Esophagus (tissue), 2 donors: ENCODE measurements at places on chromosomes 5 and 9. TPM values are rescaled to one million over a fixed set of nuclear protein-coding genes. Genes with fewer than 3 reads are reported as not detected.

Gene PTGDS
- polyA plus RNA-seq: 42.3 TPM

Gene CDX1
- polyA plus RNA-seq: 0.08 TPM

Gene PCDHA7
- polyA plus RNA-seq: 0.02 TPM

Gene PCDHGB5
- 1.0 TPM for polyA plus RNA-seq

Gene SHOC1
- polyA plus RNA-seq: 0.18 TPM

Gene RNF183
- 3.6 TPM for polyA plus RNA-seq

Gene DMRT3
- polyA plus RNA-seq: 0.20 TPM

Gene SLC6A7
- not detected for polyA plus RNA-seq

Gene XRCC4
- 2.7 TPM for polyA plus RNA-seq
